SJSA1 (cell line): ENCODE measurements at places on chromosomes 4 and X. TPM values are rescaled to one million over a fixed set of nuclear protein-coding genes. Genes with fewer than 3 reads are reported as not detected.

GBA3 gene
- not detected in 2 replicates for total RNA-seq

APLN gene
- 1.7 and 2.6 TPM in 2 replicates for total RNA-seq

TMEM150C gene
- 0.06 TPM in 1 of 2 replicates, not detected in the other for total RNA-seq

MAGEB16 gene
- total RNA-seq: not detected in 2 replicates

BST1 gene
- total RNA-seq: 14.2 and 19.3 TPM in 2 replicates

ZFP92 gene
- total RNA-seq: not detected in 2 replicates

EFNB1 gene
- total RNA-seq: 9.7 and 10.4 TPM in 2 replicates

SLITRK2 gene
- not detected in 2 replicates for total RNA-seq

DNA sequence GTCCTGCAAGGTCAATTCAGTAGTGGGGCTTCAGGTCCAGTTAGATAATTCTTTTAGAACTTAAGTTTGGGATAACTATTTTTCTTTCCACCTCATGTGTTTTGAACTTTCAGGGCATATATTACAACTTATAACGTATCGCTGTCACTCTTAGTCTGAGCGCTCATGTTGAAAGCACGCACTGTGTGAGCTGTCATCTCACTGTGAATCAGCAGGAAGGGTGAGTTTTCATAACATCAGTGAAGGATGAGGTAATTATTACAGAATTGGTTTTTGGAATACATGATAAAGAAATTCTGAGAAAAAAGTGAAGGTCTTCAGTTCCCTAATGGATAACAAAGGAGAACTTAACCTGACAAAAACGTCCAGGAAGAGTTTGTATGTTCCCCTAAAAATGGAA is 45.1 kb upstream of the SLC4A4 start:
- DNase-seq: no peak

- DNase-seq: no peak
Measured at GRCh38 chr4:113117358-113117702, 67.9 kb downstream of the ANK2 start.

GRCh38 chrX:1679238-1679637 is 64.4 kb downstream of the ASMT start:
- peak; percentile 52 for DNase-seq

GRCh38 chr4:150673793-150674192 is 91.8 kb downstream of the MAB21L2 start:
- DNase-seq: no peak

- no peak for DNase-seq
Measured at GRCh38 chr4:1406981-1407656, 877 bp upstream of the NKX1-1 start.

- DNase-seq: no peak
Measured at GRCh38 chr4:43089730-43090129, 197.2 kb downstream of the GRXCR1 start.

DNA sequence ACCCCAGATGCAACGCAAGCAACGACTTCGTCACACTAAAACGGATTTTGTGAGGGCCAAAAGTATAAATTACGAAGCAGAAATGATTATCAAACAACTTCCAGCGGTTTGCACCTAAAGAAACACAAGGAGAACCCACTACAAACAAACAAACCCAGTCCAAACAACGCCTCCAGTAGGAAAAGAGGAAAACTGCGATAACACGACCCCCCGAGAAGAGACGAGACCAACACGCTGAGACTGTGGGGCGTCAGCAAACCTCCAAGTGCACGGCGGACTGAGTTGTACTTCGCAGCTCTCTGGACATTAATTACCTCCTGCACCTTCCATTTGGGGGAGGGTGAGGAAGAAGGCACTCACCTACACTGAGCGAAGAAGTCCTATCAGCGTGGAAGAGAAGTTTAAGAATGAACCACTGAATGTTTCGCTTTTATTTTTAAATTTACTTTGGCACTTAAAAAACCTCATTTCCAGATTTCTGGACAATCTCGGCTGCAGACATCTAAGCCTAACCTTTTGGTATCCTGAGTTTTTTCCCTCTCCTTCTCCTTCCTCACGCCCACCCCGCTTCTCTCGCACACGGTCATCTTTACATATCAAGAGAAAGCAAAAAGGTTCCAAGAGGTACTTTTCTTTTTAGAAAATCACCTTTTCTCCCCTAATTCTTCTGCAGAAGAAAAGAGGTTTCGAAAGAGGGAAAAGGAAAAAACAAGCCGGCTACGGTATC is at the start of gene MAB21L2:
Gene MAB21L2, plus strand, starts transcription at position 6 of the 727 bp plus-strand sequence. CDS start 879 bp downstream, outside the sequence.
- no peak for DNase-seq

DNA sequence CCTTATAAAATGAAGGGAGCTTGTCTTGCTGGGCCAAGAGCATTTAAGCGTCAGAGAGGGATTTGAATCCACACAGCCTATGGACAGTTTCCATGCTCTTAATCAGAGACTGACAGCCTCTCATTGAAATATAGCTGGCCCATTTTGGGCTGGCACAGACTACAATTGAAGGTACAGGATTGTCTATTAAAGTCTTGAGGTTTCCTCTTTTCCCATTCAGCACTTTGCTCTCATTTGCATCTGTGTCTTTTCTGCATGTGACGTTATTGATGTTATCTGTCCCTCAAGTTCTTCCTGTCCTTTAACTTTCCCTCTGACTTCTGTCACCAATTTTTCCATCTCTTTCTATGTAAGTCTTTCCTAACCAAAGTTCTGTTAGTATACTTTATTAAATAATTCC is 133.3 kb upstream of the SFRP2 start:
- DNase-seq: no peak

GRCh38 chr4:189843413-189844009 is 97.2 kb upstream of the FRG1 start:
- DNase-seq: no peak

- peak; percentile 37 for DNase-seq
Measured at GRCh38 chrX:131841496-131842437, 181.3 kb upstream of the STK26 start.

GRCh38 chr4:89109841-89110540 is 1.3 kb upstream of the TIGD2 start:
- DNase-seq: no peak

- no peak for DNase-seq
Measured at GRCh38 chrX:105882581-105883275, 60.4 kb downstream of the NRK start.

DNA sequence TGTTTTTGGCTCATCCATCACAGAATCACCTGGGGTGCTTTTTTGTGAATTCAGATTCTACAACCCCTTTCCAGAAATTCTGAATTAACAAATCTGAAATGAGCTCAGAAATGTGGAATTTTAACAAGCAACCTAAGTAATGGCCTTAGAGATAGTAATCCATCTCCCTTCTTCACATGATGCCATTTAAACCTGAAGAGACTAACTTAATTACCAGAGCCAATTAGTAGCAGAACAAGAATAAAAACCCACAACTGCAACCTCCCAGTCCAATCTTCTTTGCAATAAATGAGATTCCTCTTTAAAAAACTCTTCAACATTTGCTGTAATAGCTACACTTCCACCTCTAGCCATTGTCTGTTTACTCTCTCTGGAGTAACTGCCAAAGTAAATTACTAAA is 69.7 kb downstream of the ARAP2 start:
- DNase-seq: no peak

DNA sequence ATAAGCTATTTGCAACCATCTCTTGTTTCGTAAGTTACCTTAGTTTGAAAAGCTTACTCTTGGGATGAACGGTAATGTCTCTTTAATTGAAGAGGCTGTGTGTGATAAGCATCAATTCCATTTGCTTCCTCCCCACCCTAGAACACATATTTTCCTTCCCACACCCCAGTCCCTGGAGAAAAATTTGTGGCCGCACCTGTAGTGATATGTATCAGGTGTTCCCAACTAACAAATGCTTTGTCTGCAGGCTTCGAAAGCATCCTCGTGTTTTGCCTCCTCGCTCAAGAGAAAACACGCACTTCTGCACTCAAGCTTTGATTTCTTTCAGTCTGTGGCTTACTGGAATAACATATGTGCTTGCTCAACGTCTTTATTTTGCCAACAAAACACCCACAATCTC is 143.8 kb upstream of the OTUD4 start:
- no peak for DNase-seq

GRCh38 chr4:66266035-66266434 is 595.7 kb upstream of the EPHA5 start:
- DNase-seq: no peak

DNA sequence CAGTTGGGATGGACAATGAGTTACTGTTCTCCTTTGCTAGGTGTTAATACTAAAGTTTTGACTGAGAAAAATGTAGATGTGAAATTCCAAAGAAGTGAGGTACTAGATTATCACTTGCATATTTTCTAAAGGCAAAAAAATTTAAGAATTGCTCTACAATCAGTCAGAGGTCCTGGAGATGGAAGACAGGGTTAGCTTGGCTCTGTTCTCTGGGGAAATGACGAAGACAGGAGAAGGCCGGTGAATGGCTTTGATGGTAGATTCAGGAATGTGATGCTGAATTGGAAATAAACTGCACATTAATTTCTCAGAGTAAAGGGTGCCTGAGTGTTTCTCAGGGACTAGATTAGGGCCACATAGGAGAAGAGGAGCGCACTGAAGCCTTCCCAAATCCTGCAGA is 214.0 kb upstream of the LEF1 start:
- DNase-seq: no peak
